Neural crest cell (in vitro differentiated cells): ENCODE measurements at places on chromosomes 12 and 14. TPM values are rescaled to one million over a fixed set of nuclear protein-coding genes. Genes with fewer than 3 reads are reported as not detected.

Gene MDGA2
- total RNA-seq: 8.7 and 10.5 TPM in 2 replicates

Gene PLEKHD1
- 0.14 TPM in 1 of 2 replicates, not detected in the other for total RNA-seq

Gene ABCD4
- total RNA-seq: 98.8 TPM in 2 replicates

- DNase-seq: no peak
Measured at GRCh38 chr14:53979113-53979681, 22.6 kb upstream of the BMP4 start.
